CD4-positive, alpha-beta T cell treated with Interleukin-6 at 100 ng/mL for 8 hours (primary cell): ENCODE measurements at places on chromosomes 3 and 15.

DNA sequence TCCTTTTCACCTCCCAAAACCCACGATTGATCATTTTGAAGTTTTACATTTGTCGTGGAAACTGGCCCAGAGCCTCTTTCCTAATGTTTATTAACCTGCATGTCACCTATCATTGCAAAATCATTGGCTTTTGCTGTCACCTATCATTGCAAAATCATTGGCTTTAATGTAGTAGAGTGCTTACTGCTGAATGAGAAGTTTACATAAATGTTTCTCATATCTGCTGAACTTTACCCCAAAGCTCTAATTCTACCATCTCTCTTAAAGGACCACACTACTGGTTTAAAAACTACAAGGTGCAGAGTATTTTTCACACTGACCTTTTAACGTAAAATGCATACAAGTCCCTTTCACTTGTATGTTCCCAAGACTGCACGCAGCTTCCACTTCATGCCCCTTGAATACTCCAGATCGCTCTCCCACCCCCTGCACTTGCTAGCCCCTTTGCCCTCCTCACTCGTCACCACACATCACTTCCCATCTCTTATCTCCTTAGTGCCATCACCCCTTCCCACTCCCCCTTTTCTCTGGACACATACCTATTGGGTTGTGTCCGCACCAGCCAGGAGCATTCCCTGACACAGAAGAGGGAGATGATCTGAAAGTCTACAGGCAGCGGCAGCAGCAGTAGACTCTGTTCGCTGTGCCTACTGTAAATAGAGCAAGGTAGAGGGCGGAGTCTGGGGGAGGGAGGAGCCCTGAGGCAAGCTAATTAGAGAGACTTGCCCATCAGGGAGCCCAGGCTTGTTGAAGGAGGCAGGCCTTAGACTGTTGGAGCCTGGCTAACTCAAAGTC, 30.2 kb upstream of the ATOSA start:
- DNase-seq, result no peak

DNA sequence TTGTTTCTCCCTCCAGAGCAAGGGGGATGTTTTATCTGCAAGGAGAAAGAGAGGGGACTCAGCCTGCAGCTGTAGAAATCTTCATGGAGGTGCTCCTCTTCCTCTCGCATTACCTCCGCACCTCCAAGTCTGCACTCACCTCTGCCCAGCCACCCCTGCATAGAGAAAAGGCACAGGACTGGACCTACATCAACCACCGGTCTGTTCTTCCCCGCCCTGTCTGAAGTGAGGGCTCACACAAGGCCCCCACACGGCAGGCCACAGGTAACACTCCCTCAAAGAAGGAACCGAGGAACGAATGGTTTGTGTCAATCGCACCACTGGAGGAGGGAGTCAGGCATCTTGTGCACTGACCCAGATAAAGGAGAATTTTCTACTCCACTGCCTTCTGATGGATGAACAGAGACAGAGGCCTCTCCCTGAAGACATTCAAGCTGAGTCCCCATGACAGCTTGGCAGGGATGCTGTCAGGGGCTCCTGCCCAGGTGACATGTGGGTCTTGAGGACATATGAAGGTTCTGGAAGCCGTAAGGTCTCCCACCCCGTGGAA, 260.3 kb downstream of the XXYLT1 start:
- DNase-seq, result no peak

- no peak for DNase-seq
These were observed 57.6 kb downstream of the AAGAB start for GRCh38 chr15:67196672-67197363.

DNA sequence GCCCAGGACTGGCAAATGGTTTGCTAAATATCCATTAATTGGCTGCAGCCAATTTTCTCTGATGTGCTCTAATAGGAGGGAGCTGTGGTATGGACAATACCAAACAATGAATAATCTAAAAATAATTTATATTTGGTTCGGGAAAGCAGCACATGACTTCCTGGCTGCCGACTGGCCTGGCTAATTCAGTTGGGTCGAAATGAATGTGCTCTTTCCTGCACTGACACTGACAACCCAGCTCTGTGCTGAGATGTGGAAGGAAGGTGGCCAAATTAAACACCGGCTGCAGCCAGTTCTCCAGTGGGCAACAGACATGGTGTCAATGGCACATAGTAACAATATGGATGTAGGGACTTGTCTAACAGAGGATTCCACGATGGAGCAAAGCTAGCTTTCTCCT, 21.1 kb upstream of the COLQ start:
- DNase-seq, result no peak

- no peak for DNase-seq
These were observed 2.3 kb downstream of the SLC25A36 start for GRCh38 chr3:140943781-140944552.

DNA sequence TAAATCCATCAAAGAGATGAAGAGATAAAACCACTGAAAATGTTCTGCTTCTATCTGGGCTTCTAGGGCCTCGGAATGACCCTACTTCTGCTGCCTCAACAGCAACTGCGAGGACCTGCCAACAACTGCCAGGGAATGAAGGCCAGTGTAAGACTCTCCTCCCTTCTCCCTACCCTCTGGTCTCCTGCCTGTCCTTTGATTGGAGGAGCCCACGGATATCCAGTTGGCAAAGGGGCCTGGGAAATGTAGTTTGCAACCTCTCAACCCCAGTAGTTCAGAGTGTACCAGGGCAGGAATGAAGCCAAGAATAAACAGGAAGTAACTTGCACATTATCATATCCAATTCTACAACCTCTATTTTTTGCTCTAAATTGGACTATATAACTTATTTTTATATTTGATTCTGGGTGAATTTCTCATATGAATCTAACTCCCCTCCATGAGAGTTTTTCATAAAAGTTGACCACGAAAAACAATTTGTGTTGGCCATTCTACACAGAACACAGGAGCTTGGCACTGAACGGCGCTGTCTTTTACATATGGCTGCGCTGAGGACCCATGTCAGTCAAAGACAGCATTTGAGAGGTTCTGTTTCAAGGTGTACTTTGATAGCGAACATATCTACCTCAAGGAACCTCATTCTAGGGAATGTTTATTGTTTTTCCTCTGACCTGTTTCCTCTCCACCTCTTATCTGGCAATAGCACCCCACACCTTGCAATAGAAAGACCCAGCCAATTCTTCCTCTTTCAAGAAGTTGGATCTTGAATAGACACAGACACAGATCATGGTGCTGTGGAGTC, 91.1 kb upstream of the RNF7 start:
- DNase-seq, result no peak

- no peak for DNase-seq
These were observed 56.3 kb upstream of the FSTL1 start for GRCh38 chr3:120506828-120507774.

GRCh38 chr3:157201648-157202278, 41.8 kb upstream of the CCNL1 start:
- peak; percentile 11 for DNase-seq

DNA sequence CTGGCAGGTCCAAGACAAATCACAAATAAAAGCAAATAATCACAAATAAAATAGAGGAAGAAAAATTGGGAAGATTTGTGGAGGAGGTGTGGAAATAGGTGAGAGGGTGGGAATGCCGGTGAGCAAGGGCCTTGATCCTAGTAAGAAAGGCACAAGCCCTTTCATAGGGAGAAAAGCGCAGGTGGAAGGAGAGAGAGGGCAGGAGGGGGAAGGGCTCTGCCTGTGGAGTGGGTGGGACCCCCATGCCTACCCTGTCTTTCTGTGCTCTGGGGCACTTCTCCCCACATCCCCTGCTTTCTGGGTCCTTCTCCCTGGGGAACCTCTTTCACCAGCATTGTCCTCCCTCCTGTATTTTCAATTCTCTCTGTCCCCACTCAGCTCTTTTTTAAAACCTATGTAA, 711 bp upstream of the TGM5 start:
- DNase-seq, result no peak

- DNase-seq, result no peak
These were observed 59.9 kb downstream of the OTOL1 start for GRCh38 chr3:161556533-161556932.

DNA sequence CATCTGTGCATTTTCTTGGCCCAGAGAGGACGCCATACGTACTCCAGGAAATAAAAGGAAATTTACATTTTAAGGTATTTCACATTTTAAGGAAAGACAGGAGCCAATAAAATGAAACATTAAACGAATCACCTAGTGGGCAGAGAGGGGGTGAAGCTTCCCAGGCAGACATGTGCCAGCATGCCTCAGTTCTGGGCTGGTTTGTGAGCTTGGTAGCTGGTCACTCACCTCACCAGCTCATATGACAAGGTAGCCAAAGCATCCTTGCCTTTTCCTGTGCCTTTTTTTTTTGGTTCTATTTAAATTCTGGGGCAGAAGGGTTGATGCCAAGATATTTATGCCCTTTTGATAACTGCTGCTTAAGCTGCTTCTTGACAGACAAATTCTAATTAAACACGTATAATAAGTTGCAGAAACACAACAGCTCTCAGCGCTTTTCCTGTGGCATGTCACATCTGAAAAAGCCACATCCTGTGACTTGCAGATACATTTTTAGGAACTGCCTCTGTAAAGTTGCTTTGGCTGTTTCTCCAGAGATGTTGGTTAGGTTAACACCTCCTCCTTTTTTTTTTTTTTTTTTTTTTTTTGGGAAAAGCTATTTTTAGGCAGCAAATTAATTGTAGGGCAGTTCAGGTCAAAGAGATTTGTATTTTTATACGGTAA, 218.6 kb downstream of the PDCD6IP start:
- DNase-seq, result peak; percentile 49

DNA sequence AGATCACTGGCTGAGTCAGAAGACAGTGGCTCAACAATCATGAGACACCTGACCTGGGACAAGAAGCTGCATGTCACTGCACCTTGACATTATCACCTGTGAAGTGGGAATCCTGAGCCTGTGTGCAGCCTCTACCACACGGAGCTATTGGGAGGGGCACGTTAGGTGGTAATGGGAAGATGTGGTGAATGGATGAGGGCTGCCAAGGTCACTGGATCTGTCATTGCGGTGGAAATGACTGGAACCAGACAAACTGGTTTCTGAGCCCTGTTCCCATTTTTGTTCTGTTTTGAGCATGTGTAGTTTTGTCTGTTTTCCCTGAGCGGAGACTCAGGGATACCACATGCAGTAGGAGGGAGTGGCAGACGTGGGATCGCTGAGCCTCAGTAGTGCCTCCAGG, 235.5 kb downstream of the OPA1 start:
- DNase-seq, result no peak

GRCh38 chr3:22960105-22960984, 242.8 kb upstream of the UBE2E2 start:
- no peak for DNase-seq

DNA sequence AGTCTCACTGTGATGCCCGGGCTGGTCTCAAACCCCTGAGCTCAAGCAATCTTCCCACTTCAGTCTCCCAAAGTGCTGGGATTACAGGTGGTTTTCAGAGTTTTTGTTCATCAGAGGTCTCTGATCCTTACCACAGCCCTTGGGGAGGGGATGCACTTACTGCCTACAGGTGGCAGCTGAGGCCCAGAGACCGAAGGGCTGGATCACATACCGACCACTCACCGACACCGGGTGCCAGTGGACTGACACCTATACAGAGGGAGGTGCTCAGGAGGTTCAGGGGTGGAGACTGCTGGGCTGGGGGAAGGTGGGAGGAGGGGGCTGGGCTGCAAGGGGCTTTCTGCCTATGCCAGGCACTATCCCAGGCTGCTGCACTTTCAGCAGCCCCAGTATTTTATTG, 19.5 kb downstream of the DUSP7 start:
- DNase-seq, result peak; percentile 33

- DNase-seq, result no peak
These were observed 1.2 kb downstream of the CLN6 start for GRCh38 chr15:68228143-68228970.

- DNase-seq, result no peak
These were observed 120.0 kb upstream of the GADL1 start for GRCh38 chr3:31014317-31015040.

DNA sequence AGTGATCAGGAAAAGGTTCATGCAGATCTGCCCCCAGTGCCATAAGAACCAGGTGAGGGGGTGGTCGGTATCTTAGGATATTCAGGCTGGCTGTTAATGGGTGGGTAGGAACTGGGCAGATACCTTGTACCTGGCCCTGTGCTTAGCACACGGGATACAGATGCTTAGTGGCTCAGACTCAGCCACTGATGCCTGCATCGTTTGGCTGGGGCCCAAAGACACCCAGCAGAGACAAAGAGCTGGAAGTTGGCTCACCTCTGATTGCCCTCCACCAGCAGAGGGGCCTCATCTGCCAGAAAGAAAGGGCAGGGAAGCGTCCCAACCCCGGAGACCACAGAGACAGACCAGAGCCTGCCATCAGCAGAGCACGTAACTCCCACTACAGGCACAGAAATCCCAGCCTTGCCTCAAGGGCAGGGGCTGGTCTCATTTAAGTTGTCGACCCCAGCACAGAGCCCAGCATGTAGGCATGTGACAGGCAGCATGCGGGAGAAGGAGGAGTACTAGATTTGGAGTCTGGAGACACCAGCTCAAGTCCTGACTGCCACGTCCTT, 64.1 kb upstream of the SLC6A1 start:
- DNase-seq, result no peak

GRCh38 chr15:76285241-76285825, 25.9 kb downstream of the ETFA start:
- peak; percentile 9 for DNase-seq

DNA sequence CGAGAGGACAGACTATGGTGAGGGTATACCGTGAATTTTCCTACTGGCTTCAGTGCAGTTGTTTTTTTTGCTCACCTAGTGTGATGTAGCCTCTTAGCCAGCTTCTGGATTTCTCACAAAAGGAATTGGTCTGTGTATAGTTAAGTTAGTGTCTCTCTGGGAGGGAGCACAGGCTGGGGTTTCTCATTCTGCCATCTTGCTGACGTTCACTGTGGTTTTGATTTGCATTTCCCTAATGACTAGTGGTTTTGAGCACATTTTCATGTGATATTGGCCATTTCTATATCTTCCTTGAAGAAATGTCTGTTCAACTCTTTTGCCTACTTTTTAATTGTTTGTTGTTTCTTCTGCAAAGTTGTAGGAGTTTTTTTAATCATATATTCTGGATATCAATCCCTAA, 2.2 kb upstream of the CD86 start:
- no peak for DNase-seq

DNA sequence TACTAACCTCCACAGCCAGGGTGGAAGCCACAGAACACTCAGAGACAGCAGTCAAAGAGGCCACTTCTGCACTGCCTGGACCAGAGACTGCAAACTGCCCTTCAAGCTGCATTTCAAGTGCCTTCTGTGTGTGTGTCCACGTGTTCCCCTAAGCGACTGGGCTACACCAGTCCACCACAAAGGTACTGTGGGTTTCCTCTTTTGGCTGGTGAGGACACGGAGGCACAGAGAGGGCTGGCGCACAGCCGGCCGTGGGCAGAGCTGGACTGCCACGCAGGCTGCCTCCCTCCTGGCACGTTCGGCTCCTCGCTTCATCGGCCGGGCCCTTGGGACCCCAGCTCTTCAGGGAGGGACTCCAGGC, 60.9 kb downstream of the MGLL start:
- no peak for DNase-seq

DNA sequence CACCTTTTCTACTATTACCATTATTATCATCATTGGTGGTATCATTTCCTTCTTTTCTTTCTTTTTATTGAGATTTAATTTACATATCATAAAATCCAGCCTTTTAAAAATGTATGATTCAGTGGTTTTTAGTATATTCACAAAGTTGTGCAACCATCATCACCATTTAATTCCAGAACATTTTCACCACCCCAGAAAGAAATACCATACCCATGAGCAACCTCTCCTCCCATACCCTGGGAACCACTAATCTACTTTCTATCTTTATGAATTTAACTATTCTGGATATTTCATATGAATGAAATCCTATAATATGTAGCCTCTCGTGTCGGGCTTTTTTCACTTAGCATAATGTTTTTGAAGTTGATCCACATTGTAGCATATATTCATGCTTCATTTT, 29.1 kb downstream of the AAGAB start:
- DNase-seq, result no peak
